Ecto neural progenitor cell (in vitro differentiated cells): ENCODE measurements at places on chromosomes 11 and 22.

GRCh38 chr22:37354261-37354660 lies 72.0 kb downstream of the CYTH4 start:
- no peak for DNase-seq

GRCh38 chr22:31286360-31287255 lies 5.7 kb downstream of the PIK3IP1 start:
- no peak for DNase-seq

DNA sequence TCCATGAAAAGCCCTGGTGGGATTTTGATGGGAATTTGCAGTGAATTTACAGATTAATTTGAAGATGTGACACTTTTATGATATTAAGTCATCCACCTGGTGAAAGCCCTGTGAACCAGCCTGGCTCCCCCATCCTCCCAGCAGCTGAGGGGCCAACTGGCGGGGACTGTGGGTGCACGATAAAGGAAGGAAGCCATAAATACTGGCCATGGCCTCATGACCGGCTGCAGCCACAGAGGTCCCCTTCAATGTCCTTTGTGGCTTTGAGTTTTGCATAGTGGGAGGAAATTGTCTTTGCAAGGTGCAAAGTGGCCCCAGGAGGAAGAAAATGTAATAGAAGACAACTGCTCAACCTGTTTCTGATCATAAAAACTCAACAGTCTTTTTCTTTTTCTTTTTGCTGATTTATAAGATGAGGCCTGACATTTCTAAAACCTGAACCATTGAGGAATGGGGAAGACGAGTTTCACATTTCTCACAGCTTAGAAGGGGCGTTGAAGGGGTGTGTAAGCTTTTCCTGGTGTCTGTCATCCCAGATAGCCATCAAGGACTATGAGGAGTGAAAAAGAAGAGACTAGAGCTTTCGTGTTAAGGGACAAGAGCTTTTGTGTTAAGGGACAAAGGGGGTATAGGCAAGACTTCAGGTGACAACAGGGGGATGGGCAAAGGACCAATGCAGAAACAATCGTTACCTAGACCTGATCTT lies 6.3 kb upstream of the NDUFV1 start:
- no peak for DNase-seq

GRCh38 chr22:28435982-28436381 lies 243.7 kb downstream of the TTC28 start:
- DNase-seq, result no peak

GRCh38 chr22:42217019-42217751 lies 53.3 kb downstream of the TCF20 start:
- no peak for DNase-seq

DNA sequence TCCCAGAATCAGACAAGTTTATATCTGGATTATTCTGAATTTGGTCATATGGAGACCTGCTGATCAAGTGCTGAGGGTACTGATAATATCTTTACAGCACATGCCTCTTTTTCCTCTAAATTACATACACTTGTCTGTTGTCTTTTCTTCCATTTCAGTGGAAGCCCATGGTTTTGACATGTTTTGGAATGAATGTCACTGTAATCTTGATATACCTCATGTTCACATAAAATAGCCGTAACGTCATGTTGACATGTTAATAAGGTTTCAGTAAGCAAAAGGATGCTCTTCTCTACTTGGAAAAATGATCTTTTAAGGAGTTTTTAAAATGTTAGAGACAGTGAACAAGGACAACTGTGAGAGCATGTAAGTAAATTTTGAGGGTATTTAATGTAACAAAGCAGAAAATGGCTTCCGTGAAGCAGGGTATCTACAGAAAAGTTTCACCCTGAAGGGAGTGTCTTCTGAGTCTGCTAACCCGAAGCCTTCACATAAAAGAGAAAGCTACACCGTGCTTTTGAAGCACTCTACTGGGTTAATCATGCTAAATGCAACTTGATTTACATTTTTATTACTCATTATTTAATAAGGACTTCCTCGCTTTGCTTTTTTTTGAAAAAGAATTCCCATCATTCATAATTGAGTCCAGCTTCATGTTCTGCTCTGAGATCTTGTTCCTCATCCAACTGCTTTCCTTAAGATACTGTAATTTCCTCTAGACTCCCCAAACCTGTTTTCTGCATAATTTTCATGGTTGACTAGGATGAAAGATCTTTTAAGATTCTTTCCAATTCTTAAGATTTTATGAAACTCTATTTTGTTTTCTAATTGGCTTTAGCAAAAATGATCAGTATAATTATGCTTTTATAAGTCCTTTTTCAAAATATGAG lies 56.2 kb downstream of the YAP1 start:
- DNase-seq, result no peak

DNA sequence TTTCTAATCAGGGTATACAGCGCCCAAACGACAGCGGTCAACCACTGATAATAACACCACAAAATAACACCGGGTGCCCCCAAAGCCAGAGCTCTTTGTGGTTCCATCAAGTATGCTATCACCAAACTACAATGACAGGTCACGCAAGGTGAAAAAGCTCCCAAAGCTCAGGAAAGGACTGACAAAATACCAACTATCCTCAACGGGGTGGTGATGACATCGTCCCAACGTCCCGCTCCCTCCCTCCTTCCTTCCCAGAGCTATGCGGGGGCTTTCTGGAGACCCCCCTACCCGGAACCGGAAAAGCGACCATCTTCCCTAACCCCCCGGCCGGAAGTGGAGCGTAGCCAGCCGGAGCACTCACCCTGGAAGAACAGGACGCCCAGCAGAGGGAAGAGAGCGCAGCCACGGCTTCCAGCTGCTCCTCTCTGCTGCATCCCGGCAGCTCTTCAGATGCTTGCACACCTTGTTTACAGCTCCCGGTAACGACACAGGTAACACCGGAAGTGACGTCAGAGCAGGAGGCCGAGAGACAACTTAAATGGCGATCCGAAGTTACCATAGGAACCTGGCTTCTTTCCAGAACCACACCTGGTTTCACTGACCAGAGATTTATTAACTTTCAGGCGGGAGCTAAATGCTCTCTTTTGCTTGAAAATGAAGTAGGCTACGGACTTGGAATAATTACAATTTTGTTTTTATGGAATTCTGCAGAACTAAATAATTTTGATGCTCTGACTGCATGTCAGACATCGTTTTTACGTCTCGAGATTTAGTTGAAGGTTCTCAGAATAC lies at the start of gene MPZL3:
Gene MPZL3, minus strand, starts transcription at position 508 of the 795 bp plus-strand sequence. Its CDS starts 71 bp downstream, at position 437.
- peak; percentile 89 for DNase-seq

DNA sequence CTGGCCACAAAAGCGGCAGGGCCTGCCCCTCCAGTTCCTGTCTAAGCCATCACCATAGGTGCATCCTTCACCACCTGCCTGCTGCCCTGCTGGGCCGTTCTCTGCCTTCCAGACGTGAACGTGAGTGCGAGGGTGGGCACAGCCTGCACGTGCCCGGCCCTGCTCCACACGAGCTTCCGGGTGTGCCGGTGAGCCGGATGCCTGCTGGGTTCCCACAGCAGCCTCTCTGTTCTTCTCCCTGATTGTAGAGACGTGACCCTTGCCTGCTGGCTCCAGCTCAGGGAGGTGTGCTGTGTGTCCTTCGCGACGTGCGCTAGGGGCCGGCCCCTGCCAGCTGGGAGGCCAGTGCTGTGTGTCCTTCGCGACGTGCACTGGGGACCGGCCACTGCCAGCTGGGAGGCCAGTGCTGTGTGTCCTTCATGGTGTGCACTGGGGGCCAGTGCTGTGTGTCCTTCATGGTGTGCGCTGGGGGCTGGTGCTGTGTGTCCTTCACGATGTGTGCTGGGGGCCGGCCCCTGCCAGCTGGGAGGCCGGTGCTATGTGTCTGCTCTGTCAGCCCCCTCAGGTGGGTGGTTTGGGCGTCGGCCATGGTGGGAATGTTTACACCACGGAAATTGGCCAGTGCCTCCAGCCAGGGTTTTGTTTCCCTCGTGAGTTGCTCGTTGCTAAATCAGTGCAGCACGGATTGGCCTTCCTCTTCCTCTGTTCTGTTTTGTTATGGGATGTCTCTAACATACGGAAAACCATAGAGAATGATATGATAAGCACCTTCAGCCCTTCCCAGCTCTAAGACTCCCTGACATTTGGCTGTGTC lies 35.4 kb upstream of the BRSK2 start:
- DNase-seq, result no peak

DNA sequence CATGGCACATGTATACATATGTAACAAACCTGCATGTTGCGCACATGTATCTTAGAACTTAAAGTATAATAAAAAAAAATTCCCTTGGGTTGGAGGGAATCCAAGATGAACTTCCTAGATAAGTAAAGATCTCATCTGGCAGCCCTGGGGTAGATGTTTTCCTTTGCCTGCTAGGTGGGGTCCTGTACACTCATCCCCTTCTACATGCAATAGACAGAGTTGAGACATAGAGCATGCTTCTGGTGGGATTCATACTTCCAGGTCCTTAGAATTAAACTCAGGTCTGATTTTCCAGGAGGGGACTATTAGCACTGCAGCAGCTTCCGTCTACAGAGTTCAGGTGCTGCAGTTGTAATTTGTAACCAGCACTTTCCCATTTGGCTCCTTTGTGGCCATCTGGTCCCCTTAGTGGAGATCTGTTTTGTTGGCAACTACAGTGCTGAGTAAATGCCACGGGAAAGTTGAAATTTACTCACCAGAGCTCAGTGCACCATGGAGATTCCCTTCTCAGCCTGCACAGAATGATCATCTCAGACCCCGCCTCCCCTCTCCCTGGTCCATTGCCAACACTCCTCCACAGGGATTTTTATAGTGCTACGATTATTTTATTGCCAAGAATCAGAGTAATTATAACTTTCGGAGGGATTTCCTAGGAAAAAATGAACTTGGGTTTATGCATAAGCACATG lies 220.1 kb upstream of the E2F8 start:
- no peak for DNase-seq

DNA sequence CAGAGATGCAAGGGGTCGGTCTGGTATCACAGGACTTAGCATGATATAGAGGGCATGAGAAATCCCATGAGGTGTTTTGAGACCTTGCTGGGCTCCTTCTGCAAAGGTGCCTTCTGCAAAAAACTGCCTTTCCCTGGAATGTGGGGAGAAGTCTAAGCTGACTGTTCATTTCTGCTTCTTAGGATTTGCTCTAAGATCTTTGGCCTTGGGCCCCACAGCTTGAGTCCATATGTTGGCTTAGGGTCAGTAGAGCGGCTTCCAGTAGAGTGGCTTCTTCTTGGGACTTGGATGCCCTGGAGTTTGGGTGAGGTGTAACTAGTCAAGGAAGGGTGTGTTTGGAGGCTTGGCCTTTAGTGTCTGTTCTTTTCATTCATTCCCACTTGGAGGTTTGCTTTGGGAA lies 37.0 kb downstream of the AMPD3 start:
- DNase-seq, result no peak

GRCh38 chr11:3686751-3687150 lies 15.6 kb upstream of the CHRNA10 start:
- no peak for DNase-seq

- DNase-seq, result no peak
These were observed 20.6 kb downstream of the FLRT1 start for GRCh38 chr11:64056213-64056785.

- DNase-seq, result no peak
These were observed 264 bp downstream of the CHEK1 start for GRCh38 chr11:125625225-125625629.

DNA sequence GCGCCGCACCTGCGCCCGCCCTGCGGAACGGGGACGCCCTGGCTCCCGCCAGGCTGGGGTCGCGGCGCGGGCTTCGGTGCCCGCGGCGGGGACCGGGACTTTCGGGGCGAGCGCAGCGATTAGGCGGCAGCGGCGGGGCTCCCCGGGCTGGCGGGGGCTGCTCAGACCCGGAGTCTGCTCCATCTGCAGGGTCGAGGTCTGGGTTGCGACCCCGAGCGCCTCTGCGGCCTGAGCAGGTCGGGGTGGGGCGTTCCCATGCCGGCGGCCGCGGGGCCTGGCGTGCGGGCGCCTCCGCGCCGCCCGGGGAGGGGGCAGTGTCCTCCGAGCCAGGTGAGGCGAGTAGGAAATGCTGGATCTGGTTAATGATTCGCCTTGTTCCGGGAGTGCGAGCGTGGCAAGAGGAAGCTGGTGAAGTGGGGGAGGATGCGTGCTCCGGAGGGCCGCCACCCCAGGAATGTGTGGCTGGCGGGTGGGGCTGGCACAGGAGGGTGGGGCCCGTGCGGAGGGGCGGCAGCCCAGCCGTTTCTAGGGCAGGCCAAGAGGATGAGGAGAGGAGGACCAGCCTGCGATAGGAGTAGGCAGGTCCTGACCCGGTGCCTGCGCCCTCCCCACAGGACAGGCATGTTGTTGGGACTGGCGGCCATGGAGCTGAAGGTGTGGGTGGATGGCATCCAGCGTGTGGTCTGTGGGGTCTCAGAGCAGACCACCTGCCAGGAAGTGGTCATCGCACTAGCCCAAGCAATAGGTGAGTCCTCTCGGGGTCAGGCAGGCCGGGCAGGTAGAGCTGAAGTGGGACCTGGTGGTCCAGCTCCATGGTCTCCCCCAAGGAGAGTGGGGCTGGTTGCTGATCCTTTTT lies 606 bp downstream of the RASSF7 start:
- no peak for DNase-seq

- peak; percentile 73 for DNase-seq
These were observed 471 bp downstream of the ARVCF start for GRCh38 chr22:20015971-20016733.

GRCh38 chr11:93330446-93330984 lies at the start of gene DEUP1:
TSS of gene DEUP1 (plus strand) at chr11:93330742. CDS start at chr11:93332260, 1,518 bp downstream.
- DNase-seq, result peak; percentile 82

- DNase-seq, result no peak
These were observed 50.3 kb downstream of the FAM76B start for GRCh38 chr11:95739108-95739938.

GRCh38 chr11:112421879-112422278 lies 161.2 kb upstream of the PLET1 start:
- no peak for DNase-seq

- DNase-seq, result no peak
These were observed 54.3 kb upstream of the TNRC6B start for GRCh38 chr22:40123387-40123786.

DNA sequence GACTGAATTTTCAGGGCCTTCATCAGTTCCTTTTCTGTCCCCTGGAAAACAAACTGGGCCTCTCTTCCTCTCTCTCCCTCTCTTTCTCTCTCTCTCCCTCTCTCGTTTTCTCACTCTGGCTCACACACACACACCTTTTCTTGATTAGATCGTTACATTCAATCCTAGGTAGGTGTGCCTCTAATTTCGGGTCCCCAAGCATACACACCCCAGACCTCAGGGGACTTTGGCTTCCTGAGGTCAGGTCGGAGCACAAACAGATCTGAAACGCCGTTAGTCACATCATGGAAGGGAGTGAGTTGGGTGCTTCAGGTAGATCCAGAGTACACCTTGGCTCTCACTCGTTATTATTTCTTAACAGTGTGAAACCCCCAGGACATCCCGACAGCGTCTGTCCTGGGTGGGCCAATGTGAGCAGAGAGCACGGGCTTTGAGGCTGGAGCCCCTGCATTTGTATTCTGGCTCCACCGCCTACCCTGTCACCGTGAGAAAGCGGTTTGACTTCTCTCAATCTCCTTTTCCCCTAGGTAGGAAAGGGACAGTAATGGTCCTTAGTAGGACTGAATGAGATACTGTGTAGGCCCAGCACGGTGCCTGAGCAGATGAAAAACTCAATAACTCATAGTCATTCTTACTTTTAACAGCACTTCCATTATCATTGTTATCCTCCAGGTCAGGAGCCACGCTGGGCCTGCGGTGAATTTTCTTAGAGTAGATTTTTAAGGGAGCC lies 37.3 kb upstream of the POU2AF1 start:
- no peak for DNase-seq

DNA sequence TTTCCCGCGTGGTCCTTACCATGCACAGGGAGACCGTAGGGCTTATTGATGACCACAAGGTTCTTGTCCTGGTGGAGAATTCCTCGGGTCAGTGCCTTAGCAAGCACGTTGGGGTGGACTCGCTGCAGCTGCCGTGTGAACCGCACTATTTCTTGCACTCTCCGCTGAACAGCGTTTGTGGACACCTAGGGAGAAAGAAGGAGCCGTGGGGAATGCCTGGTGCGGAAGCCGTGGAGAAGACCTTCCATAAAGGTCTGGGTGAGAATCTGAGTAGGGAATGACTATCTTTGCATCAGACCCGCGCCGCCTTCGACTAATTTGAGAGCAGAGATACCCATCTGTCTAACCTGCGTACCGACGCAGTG lies 597 bp downstream of the RPUSD4 start:
- peak; percentile 52 for DNase-seq
